Activated T-cell treated with anti-CD3 and anti-CD28 coated beads, Interleukin-2, amount 50 U/mL, for 72 hours (primary cell): ENCODE measurements at places on chromosomes 7 and 10. TPM values are rescaled to one million over a fixed set of nuclear protein-coding genes. Genes with fewer than 3 reads are reported as not detected.

DNA sequence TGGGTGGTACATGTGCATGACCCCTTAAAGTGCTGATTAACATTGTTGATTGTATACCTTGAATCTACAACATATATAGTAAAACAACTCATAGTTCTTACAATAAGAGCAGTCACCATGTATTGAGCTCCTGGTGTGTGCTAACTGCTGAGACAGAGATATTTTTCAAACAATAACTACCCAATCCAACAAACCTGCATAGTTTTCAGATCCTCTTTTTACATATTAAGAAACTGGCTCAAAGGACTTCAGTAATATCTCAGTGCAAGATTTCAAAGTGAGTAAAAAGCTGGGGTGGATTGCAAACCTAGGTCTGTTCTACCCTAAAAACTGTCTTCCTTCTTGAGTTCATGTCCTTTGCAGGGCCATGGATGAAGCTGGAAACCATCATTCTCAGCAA lies 272.2 kb downstream of the SNX13 start:
- DNase-seq, result no peak

GRCh38 chr7:141312395-141312794 lies 238.5 kb downstream of the TMEM178B start:
- no peak for DNase-seq

DNA sequence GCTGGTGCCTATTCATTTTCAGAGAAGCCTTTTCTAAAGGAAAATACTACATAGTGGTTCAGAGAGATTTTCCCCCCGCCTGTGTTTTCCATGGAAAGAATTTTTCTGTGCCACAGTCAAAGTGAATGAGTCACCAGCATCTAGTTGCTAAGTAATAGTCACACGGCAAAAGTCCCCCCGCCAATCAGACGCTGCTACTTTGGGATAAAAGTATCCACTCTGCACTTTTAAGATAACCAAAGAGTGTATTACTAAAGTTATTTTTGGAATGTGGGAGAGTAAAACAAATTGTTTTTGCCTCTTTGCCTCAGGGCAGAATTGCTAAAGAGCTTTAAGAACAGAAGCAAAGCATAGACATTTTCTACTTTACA lies 23.5 kb downstream of the ABLIM1 start:
- DNase-seq, result no peak

DNA sequence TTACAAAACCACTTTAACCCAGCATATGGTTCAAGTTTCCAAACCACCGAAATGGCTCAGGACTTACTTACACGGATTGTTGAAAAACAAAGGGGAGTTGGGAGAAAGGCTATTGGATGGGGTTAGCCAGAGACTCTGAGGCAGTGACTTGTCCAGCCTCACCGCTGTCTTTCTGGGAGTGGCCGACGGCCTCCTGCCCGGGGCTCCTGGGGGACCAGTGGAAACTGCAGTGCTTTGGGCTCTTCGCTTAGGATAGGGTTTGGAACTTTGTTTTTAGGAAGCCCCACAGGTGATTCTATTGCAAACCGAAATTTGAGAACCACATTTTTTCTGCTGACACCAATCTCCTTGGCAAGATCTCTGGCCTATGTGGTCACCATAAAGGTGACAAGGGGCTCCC lies 38.1 kb upstream of the R3HCC1L start:
- DNase-seq, result no peak

GRCh38 chr7:47502240-47502877 lies 79.6 kb downstream of the TNS3 start:
- no peak for DNase-seq

The CHAT gene
- not detected for total RNA-seq

The RNF133 gene
- not detected for total RNA-seq

GRCh38 chr7:130999926-131000325 lies 265.9 kb upstream of the KLF14 start:
- DNase-seq, result no peak

- DNase-seq, result peak; percentile 72
Observed at GRCh38 chr10:77710081-77710551, 72.5 kb upstream of the KCNMA1 start.

The CUL2 gene
- 37.9 TPM for total RNA-seq

The SAP25 gene
- total RNA-seq, result 21.4 TPM
